GM12878 (cell line): ENCODE measurements at places on chromosomes 1 and 21.

DNA sequence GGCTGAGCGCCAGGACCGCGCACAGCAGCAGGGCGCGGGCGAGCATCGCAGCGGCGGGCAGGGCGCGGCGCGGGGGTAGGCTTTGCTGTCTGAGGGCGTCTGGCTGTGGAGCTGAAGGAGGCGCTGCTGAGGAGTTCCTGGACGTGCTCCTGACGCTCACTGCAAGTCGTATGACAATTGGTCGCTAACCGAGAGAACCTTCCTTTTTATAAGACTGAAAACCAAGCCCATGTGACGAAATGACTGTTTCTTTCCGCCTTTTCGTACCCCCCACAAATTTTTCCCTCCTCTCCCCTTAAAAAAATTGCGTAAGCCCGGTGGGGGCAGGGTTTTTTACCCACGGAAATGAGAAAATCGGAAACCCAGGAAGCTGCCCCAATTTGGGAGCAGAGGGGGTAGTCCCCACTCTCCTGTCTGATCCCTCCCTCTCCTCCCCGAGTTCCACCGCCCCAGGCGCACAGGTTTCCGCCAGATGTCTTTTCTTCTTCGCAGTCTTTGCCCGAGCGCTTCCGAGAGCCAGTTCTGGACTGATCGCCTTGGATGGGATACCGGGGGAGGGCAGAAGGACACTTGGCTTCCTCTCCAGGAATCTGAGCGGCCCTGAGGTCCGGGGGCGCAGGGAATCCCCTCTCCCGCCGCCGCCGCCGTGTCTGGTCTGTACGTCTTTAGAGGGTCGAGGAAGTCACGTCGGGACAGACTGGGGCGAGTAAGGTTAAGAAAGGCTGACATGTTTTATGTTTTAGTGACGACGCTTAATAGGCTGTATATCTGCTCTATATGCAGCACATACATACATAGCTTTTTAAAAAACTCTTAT, at the start of gene PTGS2:
Gene PTGS2, minus strand, starts transcription at position 179 of the 817 bp plus-strand sequence. Its CDS starts 133 bp downstream, at position 46.
- peak; percentile 25 for DNase-seq

GRCh38 chr1:8293118-8293517, 24.8 kb upstream of the SLC45A1 start:
- DNase-seq = no peak

DNA sequence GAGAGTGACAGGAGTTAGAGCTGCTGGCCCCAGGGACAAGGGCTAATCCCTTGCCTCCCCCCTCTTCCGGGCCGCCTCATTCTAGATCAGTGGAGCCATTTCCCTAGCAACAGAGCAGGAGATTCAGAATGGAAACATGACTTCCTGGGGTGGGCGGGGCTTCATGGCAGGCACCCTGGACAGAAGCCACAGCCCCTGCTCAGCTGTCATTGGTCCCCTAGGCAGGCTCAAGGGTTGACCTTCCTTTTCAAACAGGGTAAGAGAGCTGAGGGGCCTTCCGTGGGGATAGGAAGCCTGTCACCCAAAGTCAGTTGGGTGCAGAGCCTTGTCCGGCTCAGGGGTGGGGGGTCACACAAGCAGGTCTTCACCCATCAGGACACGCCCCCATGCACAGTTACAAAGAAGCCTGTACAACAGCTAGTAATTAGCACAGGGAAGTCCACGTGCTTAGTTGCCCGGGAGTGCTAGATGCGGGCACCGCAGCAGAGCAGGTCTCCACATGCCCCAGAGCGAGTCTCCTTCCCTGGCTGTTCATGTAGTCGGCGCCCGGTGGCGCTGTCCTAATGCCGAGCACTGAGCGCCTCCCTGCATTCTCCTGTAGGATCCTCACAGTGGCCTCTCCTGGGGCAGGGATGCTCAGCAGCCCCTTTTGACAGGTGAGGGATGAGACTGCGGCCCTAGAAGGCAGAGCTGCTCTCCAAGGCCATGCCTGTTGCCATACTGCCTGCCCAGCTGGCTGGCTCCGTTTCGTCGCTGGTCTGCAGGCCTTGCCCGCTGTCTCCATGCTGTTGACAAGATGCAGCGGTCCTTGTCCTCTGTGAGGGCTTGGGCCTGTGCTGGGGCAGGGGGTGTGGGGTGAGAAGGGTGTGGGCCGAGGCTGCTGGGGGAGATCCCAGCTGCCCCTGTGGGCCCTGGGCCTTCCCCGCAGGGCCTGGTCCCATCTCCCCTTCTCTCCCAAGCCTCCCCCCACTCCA, 5.1 kb downstream of the TMEM201 start:
- DNase-seq = peak; percentile 30

DNA sequence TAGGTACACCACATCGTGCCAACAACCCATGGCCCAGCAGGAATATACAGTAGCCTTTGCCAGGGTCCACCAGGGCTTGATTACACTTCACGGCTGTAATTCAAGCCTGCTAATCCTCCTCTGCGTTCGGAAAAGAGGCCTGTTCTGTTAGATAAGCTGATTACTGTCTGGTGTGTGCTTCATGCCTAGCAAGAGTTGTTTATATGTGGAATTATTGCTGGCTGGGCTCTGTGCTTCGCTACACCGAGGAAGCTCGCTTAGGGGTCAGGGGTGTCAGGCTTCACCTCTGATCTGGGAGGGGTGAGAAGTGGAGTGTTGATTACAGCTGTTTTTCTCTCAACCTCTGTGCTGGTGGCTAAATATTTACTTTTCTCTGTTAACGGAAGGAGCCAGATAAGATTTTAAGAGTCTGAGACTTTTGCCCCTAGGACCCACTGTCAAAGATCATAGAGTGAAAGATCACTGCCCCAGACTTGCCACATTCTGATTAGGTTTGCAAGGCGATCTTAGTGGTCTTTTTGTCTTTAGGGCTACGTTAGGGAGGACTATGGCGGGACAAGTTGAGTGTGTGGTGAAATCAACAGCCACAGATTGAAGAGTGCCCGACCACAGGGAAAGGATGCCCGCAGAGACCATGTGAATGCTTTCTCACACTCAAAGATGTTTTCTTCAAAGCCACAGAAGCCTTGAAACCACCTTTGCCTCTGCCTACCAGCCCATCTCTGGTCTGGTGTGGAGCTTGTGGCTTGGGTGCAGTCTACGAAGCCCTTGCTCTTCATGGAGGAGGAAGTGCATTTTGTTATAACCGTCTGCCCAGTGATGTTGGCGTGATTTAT, 216.1 kb downstream of the PBX1 start:
- no peak for DNase-seq

- no peak for DNase-seq
Observed at GRCh38 chr1:219507437-219507836, 105.5 kb downstream of the ZC3H11B start.

GRCh38 chr1:237042892-237043576, 1.1 kb downstream of the RYR2 start:
- DNase-seq = no peak

DNA sequence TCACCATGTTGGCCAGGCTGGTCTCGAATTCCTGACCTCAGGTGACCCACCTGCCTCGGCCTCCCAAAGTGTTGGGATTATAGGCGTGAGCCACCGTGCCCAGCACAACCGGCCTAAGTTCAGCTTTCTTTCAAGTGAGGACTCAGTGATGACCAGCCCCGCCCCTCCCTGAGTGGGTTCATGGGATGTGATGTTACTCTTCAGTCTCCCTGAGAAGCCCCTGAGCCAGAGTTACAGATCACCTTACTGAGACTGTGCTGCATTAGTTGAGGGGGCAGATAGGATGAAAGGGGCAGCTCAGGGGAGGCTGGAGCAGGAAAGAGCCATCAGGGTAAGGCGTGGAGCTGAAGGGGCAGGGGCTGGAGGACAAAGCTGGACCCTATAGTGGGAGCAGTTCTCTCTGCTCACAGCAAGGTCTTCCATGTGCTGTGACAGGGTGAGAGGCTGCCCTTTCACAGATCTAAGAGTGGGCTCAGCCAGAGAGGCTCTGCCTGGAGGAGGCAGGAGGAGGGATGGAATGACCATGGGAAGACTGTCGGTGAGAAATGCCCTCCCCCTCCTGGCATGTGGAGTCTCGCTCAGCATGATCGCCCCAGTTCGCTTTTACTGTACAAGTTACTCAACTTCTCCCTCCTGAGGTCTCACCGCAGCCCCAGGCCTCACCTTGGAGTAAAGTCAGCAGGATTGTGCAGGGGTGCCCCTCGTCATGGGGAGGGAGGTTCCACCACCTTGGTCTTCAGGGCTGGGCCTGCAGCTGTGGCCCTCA, 13.4 kb downstream of the SH2D2A start:
- DNase-seq = no peak

- DNase-seq = no peak
Observed at GRCh38 chr1:201302163-201303152, 19.2 kb downstream of the PKP1 start.

DNA sequence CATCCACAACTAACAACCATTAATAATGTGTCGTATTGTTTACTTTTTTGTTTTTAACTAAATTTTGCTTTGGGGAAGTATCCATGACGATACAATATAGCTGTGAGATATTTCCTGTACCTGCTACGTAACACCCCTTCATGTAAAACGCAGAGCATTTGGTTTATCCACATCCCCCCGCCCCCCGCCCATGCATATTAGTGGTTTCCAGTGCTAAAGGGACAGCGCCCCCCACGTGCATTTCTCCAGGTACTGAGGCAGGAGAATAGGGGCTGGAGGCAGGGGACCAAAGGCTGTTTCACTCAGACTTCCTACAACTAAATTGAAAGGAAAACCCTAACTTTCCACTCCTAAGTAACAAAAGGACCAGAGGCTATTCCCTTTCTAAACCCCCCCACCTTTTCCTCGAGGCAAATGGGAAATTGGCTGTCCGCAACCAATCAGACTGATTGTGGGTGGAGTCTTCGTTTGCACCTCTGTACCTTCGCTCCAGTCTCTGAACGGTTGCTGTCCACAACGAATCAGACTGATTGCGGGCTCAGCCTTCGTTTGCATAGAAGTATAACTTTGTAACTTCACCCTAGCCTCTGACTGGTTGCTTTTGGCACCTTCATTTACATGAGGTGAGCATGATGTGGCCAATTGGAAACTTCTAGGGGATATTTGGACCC, 12.2 kb upstream of the RIPK4 start:
- DNase-seq = no peak

GRCh38 chr1:200872446-200873115, at the start of gene GPR25:
TSS of gene GPR25 (plus strand) at chr1:200872981. CDS start at chr1:200873038, 57 bp downstream.
- DNase-seq = no peak

DNA sequence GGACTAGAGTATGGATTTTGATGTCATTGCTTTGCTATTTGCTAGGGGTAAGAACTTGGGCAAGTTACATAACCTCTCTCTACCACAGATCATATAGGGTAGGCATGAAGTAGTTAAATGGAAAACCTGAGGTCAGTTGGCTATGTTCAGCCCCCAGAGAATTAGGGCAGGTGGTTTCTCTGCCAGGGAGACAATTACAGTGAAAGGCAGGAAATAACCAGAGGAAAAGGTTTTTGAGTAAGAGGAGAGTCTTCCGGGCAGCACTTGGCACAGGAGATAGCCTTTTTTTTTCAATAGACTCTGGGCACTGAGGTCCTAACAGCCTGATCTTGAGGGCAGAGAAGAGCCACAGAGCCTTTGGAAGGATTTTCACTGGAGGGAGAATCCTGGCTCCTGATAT, 16.7 kb upstream of the SERBP1 start:
- no peak for DNase-seq

DNA sequence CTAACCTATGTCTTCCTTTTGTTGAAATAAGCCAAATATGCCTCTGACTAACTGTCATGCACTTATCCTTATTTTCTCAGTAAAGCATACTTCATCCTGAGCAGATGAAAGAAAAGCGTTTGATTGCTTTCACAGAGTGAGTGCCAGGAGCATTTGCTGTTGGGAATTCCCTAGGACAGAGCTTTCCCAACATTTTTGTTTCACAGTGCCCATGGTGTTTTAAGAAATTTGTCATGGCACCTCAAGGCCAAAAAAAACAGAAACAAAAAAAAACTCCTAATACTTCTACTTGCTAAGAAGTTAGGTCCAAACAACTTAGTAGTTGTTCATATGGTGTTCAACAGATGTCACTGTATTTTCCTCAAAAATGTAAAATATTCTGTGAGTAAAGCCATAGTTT, 120.8 kb upstream of the BMP8A start:
- DNase-seq = no peak

DNA sequence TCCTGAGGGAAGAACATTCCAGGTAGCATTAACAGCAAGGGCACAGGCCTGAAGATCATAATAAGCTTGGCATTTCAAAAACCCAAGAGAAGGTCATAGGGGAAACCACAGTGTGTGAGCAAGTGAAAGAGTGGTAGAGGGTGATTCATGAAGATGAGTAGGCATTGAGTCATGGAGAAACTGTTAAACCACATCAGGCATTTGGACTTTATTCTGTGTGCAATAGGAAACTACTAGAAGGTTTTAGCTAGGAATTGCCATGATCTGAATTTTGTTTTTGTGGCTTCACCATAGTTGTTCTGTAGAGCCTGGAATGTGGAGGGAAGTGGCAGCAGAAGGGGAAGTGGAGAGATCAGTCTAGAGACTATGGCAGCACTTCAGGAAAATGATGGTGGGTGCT, 359.0 kb upstream of the PTBP2 start:
- no peak for DNase-seq

GRCh38 chr1:180080439-180080838, 74.2 kb upstream of the QSOX1 start:
- DNase-seq = no peak

DNA sequence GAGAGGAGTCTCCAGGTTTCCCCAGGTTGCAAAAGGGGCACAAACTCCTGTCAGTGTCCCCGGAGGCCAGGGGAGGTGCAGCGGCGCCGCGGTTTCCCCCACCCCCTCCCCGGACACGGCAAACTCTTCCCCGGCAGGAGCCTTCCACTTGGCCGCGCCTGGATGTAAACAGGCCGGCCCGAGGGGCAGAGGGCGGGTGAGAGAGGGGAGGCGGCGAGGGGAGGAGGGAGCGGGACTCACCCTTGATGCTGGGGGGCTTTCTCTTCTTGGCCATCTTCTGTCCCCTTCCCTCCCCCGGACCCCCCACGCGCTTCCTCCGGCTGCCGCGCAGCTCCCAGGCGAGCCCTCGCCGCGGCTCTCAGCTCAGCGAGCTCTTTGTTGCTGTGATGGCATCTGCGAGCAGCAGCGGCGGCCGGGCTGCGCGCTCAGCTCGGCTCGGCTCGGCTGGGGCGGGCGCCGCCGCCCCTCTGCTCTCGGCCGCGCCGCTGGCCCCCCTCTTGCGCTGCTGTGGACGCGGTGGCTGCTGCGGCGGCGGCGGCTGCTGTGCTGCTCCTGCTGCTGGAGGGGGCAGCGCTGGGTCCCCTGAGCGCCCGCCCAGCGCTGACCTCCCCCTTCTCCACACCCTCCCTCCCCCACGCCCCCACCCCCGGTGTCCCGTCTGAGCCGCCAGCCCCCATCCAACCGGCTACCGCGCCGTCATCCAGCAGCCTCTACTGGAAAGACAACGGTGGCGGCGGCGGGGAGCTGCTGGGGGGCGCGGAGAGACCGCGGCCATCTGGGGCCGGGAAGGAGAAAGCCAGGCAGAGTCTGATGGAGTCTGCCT, 4.9 kb upstream of the SLC44A5 start:
- DNase-seq = no peak

GRCh38 chr1:29518183-29518835, 282.0 kb downstream of the PTPRU start:
- DNase-seq = no peak
